Vagina (tissue), 2 donors: ENCODE measurements at places on chromosomes 2 and 18. TPM values are rescaled to one million over a fixed set of nuclear protein-coding genes. Genes with fewer than 3 reads are reported as not detected.
A peak's percentile ranks its signal among the peaks of the same experiment; 100 is the strongest.

The SERPINB12 gene
- total RNA-seq: 20.1 TPM

GRCh38 chr2:173550143-173550542 is 195.5 kb downstream of the CDCA7 start:
- no peaks in the 10 kb centered on the region for H3K36me3 ChIP-seq
- no peak for DNase-seq
- H3K4me1 ChIP-seq: no peaks in the 10 kb centered on the region
- no peaks in the 10 kb centered on the region for H3K27me3 ChIP-seq

The EPHA4 gene
- total RNA-seq: 24.1 TPM

- H3K4me3 ChIP-seq: no peak overlapping the region
- no peak for DNase-seq
- no peaks in the 10 kb centered on the region for H3K27me3 ChIP-seq
These were observed 33.1 kb upstream of the TTC39C start for GRCh38 chr18:23981369-23981980.

DNA sequence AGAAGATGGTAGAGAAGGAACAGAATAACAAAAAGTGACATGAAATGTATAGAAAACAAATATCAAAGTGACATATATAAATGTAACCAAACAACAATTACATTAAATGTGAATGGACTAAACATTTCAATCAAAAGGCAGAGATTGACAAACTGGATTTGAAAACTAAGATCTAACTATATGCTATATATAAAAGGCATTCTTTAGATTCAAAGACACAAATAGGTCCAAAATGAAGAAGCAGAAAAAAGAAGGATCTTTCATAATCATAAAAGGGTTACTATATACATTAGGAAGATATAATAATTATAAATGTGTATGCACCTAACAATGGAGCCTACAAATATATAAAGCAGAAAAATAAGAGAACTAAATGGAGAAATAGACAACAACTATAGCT is 183.7 kb downstream of the METTL4 start:
- H3K4me3 ChIP-seq: no peak overlapping the region
- H3K4me1 ChIP-seq: no peaks in the 10 kb centered on the region
- no peaks in the 10 kb centered on the region for H3K36me3 ChIP-seq
- no peaks in the 10 kb centered on the region for H3K27me3 ChIP-seq
- H3K27ac ChIP-seq: no peak overlapping the region

DNA sequence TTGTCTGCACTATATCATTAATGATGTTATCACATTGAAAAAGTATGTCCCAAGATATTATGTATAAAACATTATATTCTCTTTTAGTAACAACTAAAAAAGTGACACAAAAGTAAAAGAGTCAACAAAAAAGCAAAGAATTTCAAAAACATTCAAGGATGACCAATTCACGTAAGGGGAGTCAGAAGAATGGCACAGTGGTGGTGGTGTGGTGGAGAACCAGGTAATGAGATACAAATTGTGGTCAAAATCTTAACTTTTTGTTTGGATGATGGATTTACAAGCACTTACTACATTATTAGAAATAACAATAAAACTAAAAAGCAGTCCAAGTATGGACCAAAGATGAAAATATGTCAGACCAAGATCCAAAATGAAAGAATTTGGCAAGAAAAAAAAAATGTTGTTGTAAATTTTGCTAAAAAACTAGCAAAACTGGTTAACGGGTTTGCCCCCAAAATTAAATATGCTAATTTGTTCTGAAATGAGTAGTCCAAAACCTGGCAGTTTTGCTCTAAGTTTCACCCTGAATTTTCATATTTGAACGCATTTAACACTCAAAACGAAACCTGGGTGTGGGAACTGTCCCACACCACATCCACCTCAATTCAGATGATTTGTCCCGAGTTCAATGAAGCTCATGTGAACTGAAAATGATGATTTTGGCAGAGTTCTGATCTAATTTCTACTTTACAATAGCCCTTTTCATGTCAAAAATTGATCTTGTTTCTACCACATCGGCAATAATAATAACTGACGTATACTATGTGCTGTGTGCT is 135.8 kb downstream of the IKZF2 start:
- H3K27me3 ChIP-seq: no peaks in the 10 kb centered on the region
- peaks cover 6% of the 10 kb centered on the region for H3K36me3 ChIP-seq
- no peak overlapping the region for H3K27ac ChIP-seq
- DNase-seq: no peak

The CXCR1 gene
- 0.49 TPM for total RNA-seq

- H3K27me3 ChIP-seq: no peaks in the 10 kb centered on the region
- no peak overlapping the region for H3K27ac ChIP-seq
- no peak overlapping the region for H3K4me3 ChIP-seq
These were observed 4.5 kb downstream of the SEMA4F start for GRCh38 chr2:74658516-74658915.

The NETO1 gene
- not detected for total RNA-seq

DNA sequence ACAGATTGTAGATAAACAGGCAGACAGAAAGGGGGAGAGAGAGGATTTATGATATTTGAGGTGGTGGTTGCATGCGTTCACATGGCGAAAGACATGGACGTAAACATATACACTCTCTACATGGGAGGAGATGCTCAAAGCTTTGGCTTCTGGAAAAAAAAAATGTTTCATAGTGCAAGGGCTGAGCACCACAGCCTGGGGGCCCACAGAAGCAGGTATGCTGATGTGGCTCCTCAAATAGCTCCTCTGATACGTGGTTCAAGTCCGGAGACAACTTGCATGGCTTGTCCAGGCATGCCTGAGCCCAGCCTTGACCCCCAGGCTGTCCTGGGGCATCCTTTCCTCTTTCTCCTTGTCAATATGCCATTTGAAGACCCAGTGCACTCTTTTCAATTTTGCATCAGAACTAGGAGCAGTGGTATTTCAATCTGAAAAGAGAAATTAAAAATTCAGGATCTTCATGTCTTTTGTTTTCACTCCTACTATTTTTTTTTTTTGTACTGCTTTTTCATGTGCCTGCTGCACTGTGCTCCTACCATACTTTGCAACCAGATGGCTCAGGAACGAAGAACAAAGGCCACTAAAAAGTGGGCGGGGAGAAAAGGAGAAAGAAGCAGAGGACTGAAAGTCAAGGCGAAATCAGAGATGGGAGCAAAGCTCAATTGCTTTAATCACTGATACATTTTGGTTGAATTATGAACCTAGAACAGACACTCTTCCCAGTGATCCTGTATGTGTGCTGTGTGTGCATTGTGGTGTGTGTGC is 495.7 kb upstream of the TCF4 start:
- no peaks in the 10 kb centered on the region for H3K27me3 ChIP-seq
- H3K36me3 ChIP-seq: no peaks in the 10 kb centered on the region
- DNase-seq: no peak
- peak overlapping the region; percentile 16 for H3K27ac ChIP-seq
- no peak overlapping the region for H3K4me3 ChIP-seq
- H3K4me1 ChIP-seq: peaks cover 23% of the 10 kb centered on the region

DNA sequence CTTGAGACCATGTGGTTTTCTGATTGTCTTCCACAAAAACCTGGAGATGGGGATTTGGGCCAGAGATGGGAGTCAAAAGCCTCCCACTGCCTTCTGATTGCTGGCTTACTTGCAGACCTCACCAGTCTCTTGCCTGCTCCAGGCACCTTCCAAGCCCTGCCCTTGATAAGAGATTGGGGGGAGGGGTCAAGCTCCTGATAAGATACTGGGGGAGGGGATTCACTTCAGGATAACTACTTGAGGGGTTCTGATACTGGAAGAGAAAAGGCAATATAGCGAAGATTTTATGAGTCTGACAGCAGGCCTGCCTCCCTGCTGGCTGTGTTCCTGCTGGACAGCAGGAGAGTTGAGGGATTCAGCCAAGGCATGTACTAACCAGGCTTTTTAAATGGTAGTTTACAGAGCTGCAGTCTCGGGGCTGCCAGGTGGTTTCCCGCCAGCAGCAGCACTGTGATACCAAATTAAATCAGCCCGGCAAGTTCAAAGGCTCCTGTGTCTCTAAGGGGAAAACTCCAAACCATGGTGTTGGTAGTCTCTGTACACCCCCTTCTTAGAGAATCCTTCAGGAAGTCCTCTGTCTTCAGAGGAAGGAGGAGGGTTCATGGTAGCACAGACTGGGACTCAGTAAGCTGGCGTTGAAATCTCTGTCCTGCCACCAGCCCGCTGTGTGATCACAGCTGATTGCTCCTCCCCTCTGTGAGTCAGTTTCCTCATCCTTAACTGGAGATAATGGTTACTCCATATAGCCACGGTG is 58.3 kb downstream of the FBXO36 start:
- no peak for DNase-seq
- H3K36me3 ChIP-seq: no peaks in the 10 kb centered on the region
- H3K4me3 ChIP-seq: no peak overlapping the region
- H3K27me3 ChIP-seq: no peaks in the 10 kb centered on the region

The GTF2A1L gene
- 12.8 TPM for total RNA-seq

GRCh38 chr2:152694161-152694661 is 23.1 kb downstream of the PRPF40A start:
- H3K36me3 ChIP-seq: no peaks in the 10 kb centered on the region
- peak overlapping the region; percentile 21 for H3K4me3 ChIP-seq
- no peak for DNase-seq
- no peak overlapping the region for H3K27ac ChIP-seq

DNA sequence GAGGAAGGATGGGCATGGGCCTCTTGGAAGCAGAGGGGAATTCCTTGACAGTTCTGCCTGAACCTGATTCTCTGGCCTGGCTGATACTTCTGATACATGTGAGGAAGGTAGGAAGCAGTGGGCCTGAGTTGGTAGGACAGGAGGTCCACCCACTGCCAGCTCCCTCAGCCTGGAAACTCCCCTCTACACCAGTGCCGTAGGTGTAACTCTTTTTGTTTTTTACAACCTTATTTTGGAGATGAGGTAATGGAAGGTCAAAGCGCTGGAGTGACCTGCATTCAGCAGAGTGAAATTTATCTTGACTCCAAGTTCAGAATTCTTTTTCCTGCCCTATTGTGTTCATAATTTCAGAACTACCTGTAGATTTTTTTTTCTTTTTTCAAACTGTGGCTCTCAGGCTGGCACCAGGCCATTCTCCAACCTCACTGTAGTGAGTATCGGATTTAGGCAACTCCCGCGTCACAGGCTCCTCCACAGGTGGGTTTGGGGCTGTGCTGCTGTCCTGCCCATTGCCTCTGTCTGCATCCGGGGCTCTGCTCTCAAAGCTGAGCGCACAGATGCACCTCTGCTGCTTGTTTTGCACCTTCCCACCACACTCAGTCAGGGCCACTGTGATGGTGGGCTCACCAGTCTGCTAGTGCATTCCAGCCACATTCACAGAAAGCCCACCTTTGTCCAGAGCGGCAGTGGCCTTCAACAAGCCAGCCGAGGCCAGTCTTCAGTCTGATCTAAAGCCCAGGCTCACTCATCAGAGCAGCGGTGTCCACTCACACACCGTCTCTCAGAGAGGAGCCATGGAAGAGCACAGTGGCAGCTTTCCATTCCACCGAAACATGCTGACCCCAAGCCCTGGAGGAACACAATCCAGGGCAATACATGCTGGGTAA is 87.2 kb downstream of the UXS1 start:
- H3K27me3 ChIP-seq: no peaks in the 10 kb centered on the region
- no peak overlapping the region for H3K27ac ChIP-seq
- no peak overlapping the region for H3K4me3 ChIP-seq
